Psoas muscle (tissue), 8 donors: ENCODE measurements at places on chromosomes 2 and 18. TPM values are rescaled to one million over a fixed set of nuclear protein-coding genes. Genes with fewer than 3 reads are reported as not detected.

The DNAJC27 gene
- 7.2 TPM for total RNA-seq

The RAB17 gene
- total RNA-seq = 1.1 TPM

The KLHL30 gene
- 140 TPM for total RNA-seq

The OTOS gene
- not detected for total RNA-seq

The ACMSD gene
- not detected for total RNA-seq

The SCN1A gene
- not detected for total RNA-seq

The RNF152 gene
- 4.0 TPM for total RNA-seq

The SIX3 gene
- not detected for total RNA-seq

The ALK gene
- total RNA-seq = not detected

The BUB1 gene
- total RNA-seq = 0.69 TPM

The MRO gene
- 0.11 TPM for total RNA-seq

The NIF3L1 gene
- 11.6 TPM for total RNA-seq

The MARCHF4 gene
- not detected for total RNA-seq

The SLC5A7 gene
- total RNA-seq = 0.09 TPM

The ABHD1 gene
- total RNA-seq = 4.5 TPM

The FAM124B gene
- total RNA-seq = 2.1 TPM

The GREB1L gene
- total RNA-seq = 10.1 TPM

The ACTG2 gene
- 0.80 TPM for total RNA-seq

The LCT gene
- 0.02 TPM for total RNA-seq

The VSNL1 gene
- total RNA-seq = 0.12 TPM

The PSMA8 gene
- total RNA-seq = not detected

The ADCY3 gene
- 13.8 TPM for total RNA-seq

The CHRND gene
- total RNA-seq = 58.8 TPM

The CGREF1 gene
- total RNA-seq = 7.4 TPM

The NT5DC4 gene
- not detected for total RNA-seq

The GKN1 gene
- not detected for total RNA-seq

The CDKL4 gene
- 0.44 TPM for total RNA-seq

The CELF4 gene
- not detected for total RNA-seq

The TAF4B gene
- total RNA-seq = 5.4 TPM

The CASP8 gene
- 3.0 TPM for total RNA-seq

The RSAD2 gene
- 3.1 TPM for total RNA-seq

The LINC00305 gene
- total RNA-seq = not detected

The GCG gene
- not detected for total RNA-seq

The EVA1A gene
- total RNA-seq = 0.91 TPM

The SERPINB7 gene
- not detected for total RNA-seq

The TMEM247 gene
- not detected for total RNA-seq

The ONECUT2 gene
- 0.04 TPM for total RNA-seq
